Renal pelvis (tissue), 12 donors: ENCODE measurements at places on chromosomes 2 and 18. TPM values are rescaled to one million over a fixed set of nuclear protein-coding genes. Genes with fewer than 3 reads are reported as not detected.

Gene FABP1
- polyA plus RNA-seq, result 36.0 TPM

Gene TCF23
- polyA plus RNA-seq, result 0.66 TPM

Gene MSTN
- polyA plus RNA-seq, result 2.2 TPM

DNA sequence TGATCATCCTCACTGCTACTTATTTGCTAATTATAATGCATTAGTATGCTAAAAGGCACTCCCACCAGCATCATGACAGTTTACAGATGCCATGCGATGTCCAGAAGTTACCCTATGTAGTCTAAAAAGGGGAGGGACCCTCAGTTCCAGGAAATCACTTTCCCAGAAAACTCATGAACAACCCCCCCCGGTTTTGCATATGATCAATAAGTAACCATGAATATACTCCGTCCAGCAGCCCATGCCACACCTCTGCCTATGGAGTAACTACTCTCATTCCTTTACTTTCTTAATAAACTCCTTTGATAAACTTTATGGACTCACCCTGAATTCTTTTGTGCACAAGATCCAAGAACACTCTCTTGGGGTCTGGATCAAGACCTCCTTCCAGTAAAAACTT, 86.8 kb downstream of the MALT1 start:
- DNase-seq, result no peak

DNA sequence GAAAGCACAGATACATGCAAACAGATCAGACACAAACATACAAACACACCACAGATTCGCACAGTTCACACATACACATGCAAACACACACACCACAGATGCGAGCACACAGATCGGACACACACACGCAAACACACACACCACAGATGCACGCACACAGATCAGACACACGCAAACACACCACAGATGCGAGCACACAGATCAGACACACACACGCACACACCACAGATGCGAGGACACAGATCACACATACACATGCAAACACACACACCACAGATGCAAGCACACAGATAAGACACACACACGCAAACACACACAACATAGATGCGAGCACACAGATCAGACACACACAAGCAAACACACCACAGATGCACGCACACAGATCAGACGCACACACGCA, 149.0 kb downstream of the PXDN start:
- DNase-seq, result no peak

DNA sequence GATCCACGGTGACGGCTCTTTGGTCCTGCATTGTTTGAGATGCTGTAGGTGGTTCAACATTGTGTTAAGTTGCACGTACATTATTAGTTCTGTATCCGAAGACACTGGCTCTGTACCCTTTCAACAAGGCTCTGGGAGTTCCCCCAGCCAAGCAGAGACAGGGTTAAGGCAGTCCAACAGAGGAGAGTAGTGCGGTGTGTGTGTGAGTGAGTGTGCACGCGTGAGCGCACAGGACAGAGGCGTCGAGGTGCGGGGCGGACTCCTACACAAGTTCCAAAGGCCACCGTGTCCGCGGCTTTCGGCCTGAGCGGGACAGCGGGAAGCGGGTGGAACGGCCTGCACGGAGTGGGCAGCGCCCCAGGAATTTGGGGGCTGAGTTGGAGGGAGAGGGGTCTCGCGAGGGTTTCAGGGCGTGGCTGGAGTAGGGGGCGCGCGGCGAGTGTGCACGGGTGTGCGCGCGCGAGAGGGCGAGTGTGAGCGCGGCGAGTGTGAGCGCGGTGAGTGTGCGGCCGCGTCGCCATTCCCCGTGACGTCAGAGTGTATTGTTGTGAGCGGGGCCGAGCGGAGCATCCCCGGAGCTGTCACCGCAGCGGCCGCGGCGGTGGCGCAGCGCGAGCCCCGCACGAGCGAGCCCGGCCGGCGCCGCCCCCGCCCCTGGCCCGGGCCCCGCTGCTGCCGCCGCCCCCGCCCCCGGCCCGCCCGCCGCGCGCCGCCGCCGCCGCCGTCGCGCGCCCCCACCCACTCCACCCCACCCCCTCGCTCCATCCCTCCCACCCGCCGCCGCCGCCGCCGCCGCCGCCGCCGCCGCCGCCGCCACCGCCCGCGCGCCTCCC, at the start of gene ASXL3:
Gene ASXL3, plus strand, starts transcription at position 535 of the 833 bp plus-strand sequence. CDS start 413 bp downstream, outside the sequence.
- peak; percentile 65 for DNase-seq

- no peak for DNase-seq
These were observed 219.5 kb upstream of the TANK start for GRCh38 chr2:160940699-160941098.

DNA sequence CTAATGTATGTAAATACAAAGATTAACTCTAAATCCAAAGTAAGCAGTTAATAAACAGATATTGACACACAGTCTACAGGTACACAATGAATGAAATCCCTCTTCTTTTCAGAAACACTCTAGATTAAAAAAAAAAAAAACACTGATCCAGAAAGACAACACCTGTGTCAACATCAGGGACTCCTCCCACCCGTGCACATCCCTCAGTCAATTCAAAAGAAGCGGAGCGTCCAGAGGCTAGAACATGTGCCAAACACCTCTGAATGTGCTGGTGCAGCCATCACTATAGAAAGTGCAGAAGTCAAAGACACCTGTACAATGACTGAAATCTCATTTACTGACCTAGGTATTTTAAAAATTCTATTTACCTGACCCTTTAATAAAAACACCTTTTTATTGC, 622.6 kb upstream of the ID2 start:
- DNase-seq, result no peak

- DNase-seq, result no peak
These were observed 91.8 kb downstream of the MTCL1 start for GRCh38 chr18:8797206-8797605.

- no peak for DNase-seq
These were observed 11.6 kb downstream of the IRS1 start for GRCh38 chr2:226788064-226788463.

DNA sequence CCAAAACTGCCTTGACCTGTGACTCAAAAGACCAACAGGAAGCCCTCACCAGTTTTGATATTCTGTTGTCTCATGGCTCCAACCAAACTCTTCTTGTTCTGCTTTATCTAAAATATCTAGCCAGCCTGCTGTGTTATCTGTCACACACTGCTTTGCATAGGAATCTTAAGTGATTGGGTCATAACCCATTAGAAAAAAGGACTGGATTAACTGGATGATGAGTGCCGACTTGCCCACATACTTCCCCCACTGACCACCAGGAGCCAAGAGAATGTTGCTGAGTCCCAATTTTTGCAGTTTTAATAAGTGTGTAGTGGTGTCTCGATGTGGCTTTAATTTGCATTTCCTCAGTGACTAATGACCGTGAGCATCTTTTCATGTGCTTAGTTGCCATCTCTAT, 6.5 kb downstream of the MOGAT1 start:
- no peak for DNase-seq

DNA sequence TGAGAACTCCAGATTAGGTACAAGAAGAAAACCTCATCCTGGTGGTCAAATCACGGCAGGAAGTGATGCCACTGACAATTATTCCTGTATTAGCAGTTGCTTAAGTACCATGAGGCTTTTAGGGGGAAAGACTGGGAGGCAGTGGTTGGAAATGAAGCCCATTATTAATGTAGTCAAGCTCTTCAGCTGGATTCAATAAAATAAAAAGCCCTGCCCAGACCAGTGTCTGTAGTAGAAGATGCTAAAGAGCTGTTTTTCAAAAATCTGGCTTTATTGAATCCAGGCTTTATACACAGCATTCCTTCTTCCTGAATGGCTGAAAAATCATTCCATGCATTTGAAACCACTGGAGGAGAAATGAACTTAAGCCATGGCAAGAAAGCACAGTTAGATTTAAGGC, 155.2 kb downstream of the BCL2 start:
- DNase-seq, result no peak
